NCI-H2029 (cell line): ENCODE measurements at places on chromosomes 3 and 15.

DNA sequence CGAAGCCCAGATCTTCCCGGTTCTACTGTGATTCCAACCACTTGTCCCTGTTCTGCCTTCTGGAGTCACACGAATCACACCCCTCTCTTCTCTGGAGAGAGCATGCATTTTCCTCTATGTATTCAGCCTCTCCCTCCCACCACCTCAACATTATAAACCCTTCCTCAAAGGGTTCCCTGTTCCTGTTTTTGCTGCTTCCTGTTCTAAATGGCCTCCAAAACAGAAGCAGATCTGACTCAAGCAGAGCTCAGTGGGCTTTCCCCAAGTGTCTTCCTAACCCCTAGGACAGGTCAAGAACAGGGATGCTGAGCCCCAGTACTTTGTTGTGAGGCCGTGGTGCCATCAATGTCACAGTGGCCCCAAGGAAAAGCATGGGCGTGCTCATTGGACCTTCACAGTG is 75.7 kb upstream of the ARNT2 start:
- no peak for DNase-seq

- DNase-seq = no peak
Measured at GRCh38 chr15:56469483-56469882, 4.5 kb upstream of the MNS1 start.

DNA sequence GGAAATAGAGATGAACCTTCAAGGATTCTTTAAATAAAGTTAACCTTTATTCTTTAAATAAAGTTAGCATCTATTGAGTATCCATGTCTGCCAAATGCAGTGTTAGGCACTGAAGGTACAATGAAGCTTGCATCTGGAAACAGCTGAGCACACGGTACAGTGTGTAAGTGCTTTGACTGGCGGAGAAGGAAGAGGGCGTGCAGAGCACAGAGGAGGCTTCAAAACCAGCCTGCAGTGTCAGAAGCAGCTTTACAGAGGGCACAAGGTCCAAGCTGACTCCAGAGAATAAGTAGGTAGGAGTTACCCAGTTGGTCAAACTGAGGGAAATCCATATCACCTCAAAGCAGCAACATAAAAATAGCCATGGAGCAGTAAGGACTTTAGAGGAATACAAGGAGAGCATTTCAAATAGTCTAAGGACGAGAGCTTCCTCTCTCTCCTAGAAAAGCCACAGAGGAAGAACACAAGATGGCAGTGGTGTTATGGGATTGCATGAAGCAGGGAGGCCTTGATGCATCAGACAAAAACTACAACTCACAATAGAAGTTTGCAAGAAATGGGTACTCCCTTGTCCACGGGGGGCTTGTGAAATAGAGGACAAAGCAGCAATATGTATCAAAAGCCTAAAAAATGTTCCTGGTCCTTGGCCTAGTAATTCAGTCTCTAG is 60.3 kb upstream of the PPP2R3A start:
- DNase-seq = no peak

- DNase-seq = no peak
Measured at GRCh38 chr3:38345879-38346586, 552 bp upstream of the XYLB start.
